ENCODE measurements at places on chromosomes 6 and 20.

- no peak for DNase-seq
Observed at GRCh38 chr6:150466196-150466595, 97.4 kb downstream of the IYD start.

DNA sequence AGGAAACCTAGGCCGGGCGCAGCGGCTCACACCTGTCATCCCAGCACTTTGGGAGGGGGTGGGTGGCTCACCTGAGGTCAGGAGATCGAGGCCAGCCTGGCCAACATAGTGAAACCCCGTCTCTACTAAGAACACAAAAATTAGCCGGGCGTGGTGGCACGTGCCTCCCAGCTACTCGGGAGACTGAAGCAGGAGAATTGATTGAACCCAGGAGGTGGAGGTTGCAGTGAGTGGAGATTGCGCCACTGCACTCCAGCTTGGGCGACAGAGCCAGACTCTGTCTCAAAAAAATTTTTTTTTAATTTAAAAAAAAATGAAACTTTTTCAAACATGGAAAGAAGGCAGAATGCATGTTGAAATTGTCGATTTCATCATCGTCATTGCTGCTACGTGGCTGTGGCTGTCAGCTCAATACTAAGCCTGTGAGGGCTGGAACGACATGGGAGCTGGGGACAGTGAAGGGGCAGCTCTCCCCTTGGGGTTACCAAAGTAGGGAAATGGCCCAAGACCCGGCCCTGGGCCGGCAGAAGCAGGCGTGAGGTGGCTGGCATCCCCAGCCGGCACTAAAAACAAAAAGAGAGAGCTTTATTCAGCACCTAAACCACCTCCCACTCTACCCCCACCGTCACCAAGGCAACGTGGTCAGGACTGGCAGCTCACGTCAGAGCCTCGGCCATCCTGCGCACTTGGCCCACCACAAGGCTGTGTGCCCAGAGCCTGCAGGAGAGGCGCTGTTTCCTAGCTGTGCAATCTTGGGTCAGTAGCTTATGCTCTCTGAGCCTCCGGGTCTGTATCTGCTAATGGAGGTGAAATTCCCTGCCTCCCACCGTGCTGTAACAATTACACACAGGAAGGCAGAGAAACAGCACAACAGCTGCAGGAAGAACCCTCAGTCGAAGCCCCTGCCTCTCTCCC lies 30.8 kb downstream of the AGPAT4 start:
- no peak for DNase-seq

DNA sequence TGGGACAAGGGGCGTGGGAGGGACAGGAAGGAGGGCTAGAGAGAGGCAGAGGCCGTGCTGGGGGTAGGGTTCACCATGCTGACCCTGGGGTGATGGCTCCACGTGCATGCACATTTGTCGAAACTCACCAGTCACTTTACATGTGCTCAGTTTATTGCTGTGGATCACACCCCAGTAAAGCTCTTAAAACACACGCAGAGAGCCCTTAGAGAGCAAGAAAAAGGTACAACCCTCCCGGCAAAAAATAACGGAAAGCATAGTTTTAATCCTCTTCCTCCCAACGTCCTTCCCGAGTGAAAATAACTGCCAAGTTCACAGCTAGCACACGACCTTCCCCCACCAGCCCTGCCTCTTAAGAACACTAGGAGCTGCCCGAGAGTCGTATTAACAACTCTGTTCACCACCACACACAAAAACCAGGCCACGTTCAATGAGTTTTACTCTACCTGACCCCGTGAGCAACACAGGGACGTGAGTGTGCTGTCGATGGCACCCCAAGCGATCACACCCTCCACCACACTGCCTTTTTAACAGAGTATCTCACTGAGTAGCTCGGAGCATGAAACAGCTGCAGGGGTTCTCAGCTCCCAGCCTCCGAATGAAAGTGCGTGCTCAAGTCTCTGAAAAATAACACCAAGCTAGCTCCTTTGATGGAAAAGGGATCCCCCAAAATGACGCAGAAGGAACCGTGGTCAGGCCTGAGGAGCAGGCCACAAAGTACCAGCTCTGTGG lies 39.7 kb downstream of the TAF4 start:
- DNase-seq: no peak

- DNase-seq: no peak
Observed at GRCh38 chr6:168948002-168948401, 305.6 kb downstream of the THBS2 start.

DNA sequence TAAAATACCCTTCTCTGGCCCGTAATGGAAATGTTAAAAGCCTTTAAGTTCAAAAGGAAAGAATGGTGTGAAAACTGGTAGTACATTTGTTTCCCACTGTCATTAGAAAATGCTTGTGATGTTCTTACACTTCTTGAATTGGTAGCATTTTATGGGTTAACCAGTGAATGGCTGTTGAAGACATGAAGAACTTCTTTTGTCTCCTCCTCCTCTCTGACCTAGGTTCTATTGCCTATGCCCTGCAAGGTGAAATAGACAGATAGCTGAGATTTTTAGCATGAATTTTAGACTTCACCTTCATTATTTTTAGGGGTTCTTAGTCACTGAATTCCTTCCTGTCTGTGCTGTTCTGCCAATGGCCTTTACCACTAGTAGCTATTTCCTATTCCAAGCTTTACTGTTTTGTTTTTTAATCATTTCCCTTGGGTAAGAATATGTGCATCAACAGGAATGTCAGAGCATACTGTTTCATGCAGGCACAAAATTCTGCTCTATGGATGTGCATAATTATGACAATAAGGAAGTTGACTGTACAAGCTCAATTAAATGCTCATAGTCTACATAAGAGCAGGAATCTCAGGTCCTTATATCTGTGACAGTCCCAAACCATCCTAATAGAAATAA lies 4.9 kb downstream of the TNFAIP3 start:
- DNase-seq: peak; percentile 58

GRCh38 chr6:166540631-166541331 lies 45.7 kb downstream of the RAMACL start:
- DNase-seq: no peak

DNA sequence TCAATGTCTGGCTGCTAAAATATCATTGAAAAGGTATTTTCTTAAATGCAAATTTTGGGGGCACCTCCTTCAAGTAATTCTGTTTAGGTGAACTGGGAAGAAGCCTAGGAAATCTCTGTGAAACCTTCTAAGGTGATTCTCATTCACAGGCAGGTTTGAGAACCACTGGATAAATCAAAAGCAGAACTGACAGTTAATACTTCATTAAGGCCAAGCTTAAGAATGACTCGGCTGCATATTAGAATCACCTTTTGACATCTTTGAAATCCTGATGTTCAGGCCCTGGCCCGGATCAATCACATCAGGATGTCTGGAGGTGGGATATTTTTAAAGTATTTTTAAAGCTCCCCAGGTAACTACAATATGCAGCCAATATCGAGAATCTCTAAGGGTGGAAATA lies 50.6 kb downstream of the FKBP1C start:
- DNase-seq: no peak

- DNase-seq: no peak
Observed at GRCh38 chr20:31570735-31571617, 34.1 kb upstream of the ID1 start.

- DNase-seq: no peak
Observed at GRCh38 chr20:33012327-33013189, 5.1 kb downstream of the BPIFB2 start.

DNA sequence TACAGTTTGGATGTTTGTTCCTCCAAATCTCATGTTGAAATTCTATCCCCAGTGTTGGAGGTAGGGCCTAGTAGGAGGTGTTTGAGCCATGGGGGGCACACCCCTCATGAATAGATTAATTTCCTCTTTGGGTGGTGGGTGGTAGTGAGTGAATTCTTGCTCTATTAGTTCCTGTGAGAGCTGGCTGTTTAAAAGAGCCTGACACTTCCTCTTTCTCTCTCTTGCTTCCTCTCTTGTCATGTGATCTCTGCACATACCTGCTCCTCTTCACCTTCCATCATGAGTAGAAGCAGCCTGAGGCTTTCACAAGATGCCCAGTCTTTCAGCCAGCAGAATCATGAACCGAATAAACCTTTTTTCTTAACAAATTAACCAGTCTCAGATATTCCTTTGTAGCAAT lies 340.2 kb upstream of the CHD6 start:
- DNase-seq: no peak

DNA sequence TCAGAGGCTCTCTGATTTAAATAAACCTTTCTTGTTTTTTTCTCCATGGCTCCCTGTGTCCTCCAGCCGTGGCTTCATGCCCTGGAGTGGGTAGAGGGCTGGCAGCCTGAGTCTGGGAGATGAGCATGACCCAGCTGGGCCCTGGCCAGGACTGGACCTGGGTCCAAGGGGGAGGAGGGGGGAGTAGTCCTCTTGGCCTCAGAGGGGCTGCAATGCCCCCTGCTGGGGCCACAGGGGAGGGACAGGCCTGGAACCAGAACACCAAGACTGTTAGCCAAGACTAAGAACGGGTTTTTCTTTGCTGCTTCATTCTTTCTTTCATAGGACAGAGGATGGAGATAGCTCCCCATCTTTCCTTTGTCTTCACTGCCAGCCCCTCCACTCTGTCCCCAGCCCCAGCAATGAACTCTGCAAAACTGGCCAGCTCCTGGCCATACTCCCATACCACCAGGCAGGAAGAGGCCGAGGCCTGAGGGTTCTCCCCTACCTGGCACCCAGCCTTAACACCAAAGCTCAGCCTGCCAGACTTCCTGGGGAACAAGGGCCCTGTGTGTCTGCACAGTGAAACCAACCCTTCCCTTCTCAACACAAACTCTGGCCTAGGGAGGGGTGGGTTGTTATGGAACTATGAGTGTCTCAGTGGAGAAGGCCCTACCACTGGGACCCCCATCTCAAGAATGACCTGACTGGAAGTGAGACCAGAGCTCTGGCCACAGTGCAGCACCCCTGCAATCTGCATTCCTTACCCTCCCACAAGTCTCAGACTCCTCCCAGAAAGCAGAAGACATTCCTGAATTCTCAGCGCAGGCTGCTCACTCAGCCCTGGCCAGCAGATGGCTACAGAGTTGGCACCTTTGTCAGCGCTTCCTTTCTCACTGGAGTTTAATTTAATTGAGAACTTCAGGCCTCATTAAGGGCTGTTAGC lies 11.0 kb downstream of the SLC29A1 start:
- no peak for DNase-seq

- no peak for DNase-seq
Observed at GRCh38 chr6:17405944-17406245, 12.5 kb downstream of the CAP2 start.

DNA sequence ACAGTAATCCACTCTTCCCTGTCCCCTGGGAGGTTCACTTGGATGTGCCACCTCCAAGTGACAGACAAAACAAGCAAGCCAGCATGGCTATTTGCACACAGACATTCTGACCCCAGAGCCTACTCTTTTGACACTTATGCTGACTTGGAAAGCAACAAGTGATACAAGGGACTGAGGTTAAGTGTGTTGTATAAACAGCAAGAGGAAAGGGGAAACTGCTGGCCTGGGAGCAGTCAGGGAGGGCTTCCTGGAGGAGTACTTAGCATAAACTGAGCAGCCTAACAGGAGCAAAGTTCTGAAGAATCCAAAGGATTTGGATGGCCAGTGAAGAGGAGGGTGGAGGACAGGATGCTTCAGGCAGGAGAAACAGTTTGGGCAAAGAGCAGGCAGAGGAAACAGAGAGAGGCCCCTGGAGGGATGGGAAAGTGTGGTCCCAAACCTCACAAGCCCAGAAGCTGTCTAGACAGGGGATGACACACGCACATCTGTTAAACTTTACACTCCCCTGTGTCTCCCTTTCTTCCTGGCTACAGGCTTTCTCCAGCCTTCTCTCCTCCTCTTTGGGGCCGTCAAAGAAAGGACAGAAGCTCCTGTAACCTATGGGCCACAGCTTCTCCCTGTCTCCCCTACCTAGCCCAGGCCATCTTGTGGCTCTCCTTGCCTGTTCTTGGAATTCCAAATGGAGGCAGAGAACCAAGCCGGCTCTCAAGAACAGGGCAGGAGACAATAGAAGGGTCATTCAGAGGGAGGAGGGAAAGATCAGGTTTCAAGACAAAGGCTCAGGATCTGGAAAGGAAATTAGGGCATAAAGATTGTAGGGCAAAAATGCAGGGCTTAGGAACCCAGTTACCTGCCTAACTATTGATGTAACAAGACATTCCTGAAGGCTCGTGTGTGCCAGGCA lies 19.3 kb downstream of the SULF2 start:
- no peak for DNase-seq

GRCh38 chr6:153047386-153047785 lies 44.9 kb upstream of the MTRF1L start:
- no peak for DNase-seq

DNA sequence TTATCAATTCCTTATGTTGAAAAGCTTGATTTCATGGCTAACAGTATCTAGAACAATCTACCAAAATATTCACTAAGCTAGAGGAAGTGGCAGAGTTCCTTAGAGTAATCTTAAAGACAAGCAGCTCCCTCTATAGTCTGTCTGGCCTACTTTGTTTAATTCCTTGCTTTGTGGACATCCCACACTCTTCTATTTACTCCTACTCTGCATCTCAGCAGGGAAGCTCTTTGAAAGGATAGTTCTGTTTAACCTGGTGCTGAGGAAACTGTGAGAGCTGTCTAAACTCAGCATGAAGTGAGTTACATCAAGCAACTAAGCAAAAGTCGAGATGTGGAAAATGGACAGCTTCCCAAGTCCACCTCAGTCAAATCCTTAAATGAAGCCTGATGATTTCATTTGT lies 4.3 kb downstream of the REV3L start:
- no peak for DNase-seq

- no peak for DNase-seq
Observed at GRCh38 chr6:112257178-112257855, 3.0 kb upstream of the LAMA4 start.

- no peak for DNase-seq
Observed at GRCh38 chr20:48839154-48839917, 11.5 kb upstream of the PREX1 start.

DNA sequence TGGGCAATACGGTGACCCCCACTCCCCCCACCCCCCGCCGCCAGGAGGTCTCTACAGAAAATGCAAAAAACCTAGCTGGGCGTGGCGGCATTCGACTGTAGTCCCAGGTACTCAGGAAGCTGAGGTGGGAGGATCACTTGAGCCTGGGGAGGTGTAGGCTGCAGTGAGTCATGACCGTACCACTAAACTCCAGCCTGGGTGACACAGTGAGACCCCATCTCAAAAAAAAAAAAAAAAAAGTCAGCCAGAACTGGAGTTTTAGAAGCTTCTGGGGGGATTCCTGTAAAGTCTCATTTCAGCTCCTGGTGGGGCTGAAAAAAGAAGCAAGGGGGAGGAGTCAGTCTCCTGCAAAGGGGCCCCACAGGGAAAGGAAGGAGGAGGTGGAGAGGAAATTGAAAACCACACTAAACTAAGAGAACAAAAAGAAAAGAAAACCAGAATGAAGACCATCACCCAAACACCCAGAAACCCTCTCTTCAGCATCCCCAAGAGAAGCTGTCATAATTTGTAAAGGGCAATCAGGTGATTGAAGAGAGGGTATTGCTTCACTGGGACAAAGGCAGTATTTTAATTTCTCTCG lies 50.4 kb downstream of the NOL4L start:
- DNase-seq: no peak

- no peak for DNase-seq
Observed at GRCh38 chr20:43532416-43533055, 25.0 kb downstream of the L3MBTL1 start.

- DNase-seq: no peak
Observed at GRCh38 chr6:37321516-37322415, 32.0 kb upstream of the RNF8 start.

Data from HS-5 (cell line).